ENCODE measurements at places on chromosomes 5 and 9.
A peak's percentile ranks its signal among the peaks of the same experiment; 100 is the strongest.

- DNase-seq = no peak
Observed at GRCh38 chr9:14222149-14222835, 91.6 kb downstream of the NFIB start.

DNA sequence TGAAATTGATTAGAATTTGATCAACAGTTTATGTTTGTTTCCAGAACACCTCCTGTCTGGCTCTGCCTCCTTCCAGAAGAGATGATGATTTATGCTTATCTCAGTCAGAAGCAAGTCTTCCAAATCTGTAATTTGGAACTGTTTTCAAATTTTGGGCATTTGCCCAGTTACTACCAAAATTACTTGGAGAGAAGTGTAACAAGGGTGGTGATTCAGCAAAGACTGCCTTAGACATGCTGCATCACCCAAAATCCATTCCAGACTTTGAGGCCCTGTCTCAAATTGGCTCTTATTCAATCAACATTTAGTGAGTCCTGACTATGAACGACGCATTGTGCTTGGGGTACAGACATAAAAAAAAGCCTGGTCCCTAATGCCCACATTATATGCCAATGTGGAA lies 89.4 kb downstream of the SH3TC2 start:
- DNase-seq = no peak

DNA sequence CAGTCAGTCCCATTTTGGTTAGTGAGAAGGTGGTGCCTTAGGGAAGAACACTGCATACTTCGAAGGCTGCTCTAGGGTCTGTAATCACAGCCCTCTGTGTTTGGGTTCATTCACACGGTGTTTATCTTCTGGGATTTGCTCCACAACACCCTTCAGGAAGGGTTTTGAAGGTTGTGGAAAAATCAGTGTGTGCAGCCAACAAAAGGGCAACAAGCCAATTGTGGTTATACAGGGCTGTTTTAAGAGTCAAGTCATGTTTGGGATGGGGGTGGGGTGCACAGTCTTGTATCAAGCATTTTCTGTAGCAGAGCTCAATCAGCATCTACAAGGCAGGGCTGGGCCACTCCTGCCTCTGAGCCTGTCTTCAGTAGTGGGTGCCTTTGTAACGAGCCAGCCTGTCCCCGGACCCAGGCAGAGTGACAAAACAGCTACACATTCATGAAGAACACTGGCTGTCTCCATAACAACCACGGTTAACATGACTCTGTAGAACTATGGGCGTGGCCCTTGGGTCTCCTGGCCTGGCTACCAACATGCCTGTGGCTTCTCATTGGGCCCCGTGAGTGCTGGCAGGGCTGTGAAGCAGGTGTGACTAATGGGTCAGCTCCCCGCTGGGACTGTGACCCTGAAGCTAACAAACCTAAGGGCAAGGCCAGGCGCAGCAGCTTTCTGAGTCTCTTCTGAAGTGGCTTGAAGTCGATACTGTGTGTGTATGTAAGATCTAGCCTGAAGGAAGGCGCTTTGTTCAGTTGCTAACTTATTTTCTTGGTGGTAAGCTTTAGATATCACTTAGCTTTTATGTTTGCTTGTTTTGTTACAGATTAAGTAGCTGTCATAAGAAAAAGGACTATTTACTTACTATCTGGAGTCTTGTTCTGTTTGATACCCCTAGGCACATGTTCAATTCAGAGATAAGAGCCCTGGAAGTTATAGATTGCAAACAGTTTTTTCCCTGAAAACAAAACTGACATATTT lies 27.9 kb upstream of the GOLM1 start:
- peak; percentile 97 for DNase-seq

DNA sequence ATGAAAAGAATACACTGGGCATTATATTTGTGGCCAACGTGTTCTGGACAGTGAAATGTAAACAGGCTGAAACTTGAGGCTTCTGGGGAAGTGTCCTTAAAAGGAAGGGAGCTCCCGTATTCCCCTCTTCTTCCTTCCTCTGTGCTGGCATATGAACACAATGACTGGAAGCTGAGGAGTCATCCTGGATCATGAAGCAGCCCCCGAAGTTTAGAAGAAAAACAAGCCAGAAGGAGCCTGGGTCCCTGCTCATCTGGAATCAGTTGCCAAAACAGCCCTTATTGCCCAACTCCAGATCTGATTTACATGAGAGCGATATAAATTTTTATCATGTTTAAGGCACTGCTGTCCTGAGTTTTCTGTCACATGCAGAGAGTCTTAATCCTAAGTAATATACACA lies 65.4 kb upstream of the SLC1A1 start:
- no peak for DNase-seq

DNA sequence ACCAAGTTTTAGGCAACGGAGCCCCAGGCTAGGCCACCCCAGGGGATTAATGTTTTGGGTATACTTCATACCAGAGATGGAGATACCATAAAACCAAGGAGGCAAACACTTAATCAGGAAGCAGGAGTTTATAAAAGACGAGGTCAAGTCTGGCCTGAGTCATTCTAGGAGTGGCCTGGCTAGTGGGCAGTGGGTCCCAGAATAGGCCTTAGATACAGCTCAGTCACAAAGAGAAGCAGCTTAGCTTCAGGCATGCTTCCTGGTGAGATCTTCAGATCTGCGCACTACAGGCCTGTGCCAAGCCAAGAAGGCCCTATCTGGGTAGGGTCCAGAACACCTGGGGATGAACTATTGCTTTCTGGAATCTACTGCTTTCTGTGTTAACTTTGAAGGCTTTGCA lies 20.6 kb upstream of the NR5A1 start:
- DNase-seq = no peak

DNA sequence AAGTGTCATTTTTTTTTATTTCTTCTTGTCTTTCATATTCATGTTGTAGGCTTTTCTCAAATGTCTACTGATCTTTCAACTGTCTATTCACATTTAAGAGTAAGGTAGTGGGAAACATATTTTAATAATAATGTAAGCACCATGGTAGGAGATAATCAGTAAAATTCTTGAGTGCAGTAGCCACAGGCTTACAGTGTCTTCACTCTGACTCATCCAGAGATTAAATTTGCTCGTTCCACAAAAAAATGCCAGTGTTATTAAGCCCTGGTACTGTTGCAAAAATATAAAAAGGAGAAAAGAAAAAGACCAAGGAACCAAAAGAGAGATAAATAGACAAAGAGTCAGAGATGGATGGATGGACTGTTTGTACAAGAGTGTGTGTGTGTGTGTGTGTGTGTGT lies 43.0 kb downstream of the PARP8 start:
- DNase-seq = no peak

DNA sequence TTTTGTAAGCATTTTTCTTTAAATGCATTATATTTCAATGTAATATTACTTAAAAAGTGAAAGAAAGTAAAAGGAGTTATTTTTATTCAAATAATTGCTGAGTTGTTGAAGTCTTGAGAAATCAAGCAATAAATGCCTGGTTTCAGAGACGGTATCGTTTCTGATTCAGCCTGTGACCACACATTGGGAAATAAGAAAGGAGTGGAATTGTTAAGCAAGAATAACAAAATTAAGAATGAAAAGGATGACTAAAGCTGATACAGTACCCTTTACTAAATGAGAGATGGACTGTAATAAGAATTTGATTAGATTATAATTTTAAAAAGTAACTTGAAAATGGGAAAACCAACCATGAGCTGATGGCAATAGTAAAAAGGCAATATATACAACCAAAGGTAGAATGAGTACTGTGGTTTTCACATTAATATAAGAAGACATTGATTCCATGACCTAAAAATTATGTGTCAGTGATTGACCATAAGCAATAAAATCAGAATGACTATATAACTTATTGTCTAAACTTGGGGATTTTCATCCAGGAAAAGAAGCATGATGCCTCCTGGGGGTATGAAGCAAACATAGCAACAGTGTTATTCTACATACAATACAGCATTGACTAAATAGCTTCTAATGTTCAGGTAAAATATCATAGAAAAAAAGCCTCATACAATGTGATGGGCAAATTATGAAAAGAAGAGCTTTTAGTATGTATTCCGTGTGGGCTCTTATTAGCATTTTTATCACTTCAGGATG lies 101.9 kb upstream of the PRDM9 start:
- no peak for DNase-seq
